ENCODE measurements at places on chromosomes 12 and 14.

GRCh38 chr14:29930283-29930682 lies 2.6 kb upstream of the PRKD1 start:
- no peak for DNase-seq

DNA sequence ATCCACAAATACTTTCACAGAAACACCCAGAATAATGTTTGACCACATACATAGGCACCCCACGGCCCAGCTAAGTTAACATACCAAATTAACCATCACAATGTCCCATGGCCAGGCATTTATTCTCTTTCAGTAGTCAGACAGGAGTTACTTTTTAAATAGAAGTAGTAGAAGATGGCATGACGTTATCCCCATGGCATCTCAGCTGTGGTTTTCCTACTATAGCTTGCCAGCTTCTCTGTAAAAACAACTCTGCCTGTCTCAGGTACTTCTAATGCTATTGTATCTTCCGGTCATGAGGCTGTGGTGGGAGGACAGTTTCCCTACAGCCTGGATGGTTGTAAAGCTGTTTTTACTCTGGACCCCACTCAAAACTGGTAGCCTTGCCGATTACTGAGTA lies 19.3 kb downstream of the CTSG start:
- no peak for DNase-seq

- no peak for DNase-seq
These were observed 45.4 kb downstream of the NIN start for GRCh38 chr14:50785457-50786063.

DNA sequence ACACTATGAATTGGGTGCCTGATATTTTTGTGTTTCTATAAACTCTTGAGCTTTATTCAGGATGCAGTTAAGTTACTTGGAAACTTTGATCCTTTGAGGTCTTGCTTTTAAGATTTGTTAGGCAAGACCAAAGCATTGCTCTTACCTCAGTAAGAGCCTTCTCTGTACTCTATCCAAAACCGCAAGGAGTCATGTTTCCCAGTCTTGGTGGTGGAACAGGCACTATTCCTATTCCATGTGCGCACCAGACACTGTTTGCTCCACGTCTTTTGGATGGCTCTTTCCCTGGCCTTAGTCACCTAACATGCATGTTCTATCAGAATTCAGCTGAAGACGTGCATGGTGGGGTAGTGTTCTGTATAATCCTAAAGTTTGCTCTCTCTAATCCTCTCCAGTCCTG lies 23.5 kb downstream of the CSRP2 start:
- DNase-seq = no peak

GRCh38 chr12:42530284-42530683 lies 59.3 kb downstream of the PRICKLE1 start:
- no peak for DNase-seq

GRCh38 chr12:53952871-53953734 lies 1.6 kb upstream of the HOXC12 start:
- DNase-seq = no peak

- peak; percentile 68 for DNase-seq
These were observed 732 bp downstream of the SLC25A29 start for GRCh38 chr14:100305324-100306100.

DNA sequence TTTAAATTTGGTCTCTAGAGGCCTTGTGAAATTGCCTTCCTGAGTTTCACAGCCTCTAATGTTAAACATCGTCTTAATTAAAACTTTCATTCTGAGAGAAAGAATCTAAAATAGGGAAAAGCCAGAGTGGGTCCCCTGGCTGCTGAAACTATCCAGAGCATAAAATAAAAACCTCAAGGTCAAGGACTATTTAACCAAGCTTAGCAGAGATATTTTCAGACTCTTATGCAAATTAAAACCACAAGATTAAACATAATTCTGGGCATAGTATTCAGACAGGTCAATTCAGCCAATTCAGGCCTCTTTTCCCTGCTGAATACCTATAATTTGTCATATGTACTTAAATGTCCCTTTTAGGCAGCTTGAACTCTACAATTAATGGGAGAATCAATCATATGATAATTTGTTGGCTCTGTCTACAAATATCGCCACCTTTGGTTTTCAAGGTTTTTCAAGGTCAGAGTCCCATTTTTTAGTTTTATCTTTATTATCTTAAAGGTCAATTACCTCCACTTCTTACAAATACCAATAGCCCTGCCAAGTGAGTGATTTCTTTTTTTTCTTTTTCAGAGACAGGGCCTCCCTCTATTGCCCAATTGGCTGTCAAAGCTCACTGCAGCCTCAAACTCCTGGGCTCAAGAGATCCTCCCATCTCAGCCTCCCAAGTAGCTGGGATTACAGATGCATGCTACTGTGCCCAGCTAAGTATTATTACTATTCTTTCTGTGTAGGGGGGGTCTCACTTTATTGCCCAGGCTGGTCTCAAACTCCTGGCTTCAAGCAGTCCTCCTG lies 257.1 kb downstream of the PHLDA1 start:
- no peak for DNase-seq

DNA sequence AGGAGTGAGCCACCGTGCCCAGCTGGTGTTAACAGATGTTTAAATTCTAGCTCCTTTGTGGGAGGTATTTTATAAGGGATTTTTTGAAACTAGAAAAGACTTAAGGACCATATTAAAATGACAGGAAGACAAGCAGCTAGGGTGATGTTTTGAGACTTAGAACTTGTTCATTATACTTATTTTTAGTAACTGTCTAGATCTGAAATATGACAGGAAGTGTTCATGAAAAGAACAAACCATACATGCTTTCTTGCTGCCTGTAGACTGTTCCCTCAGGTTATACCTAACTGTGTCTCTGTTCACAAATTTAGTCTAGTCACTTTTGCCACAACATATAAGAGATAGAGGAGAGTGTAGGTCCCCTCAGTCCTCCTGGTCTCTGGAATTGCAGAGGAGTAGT lies 36.9 kb upstream of the KCNH3 start:
- DNase-seq = no peak

- no peak for DNase-seq
These were observed 97.8 kb downstream of the EPS8 start for GRCh38 chr12:15691388-15691787.

GRCh38 chr12:43115441-43116160 lies 436.4 kb downstream of the ADAMTS20 start:
- DNase-seq = no peak

GRCh38 chr12:54134850-54135249 lies 53.9 kb downstream of the SMUG1 start:
- no peak for DNase-seq

DNA sequence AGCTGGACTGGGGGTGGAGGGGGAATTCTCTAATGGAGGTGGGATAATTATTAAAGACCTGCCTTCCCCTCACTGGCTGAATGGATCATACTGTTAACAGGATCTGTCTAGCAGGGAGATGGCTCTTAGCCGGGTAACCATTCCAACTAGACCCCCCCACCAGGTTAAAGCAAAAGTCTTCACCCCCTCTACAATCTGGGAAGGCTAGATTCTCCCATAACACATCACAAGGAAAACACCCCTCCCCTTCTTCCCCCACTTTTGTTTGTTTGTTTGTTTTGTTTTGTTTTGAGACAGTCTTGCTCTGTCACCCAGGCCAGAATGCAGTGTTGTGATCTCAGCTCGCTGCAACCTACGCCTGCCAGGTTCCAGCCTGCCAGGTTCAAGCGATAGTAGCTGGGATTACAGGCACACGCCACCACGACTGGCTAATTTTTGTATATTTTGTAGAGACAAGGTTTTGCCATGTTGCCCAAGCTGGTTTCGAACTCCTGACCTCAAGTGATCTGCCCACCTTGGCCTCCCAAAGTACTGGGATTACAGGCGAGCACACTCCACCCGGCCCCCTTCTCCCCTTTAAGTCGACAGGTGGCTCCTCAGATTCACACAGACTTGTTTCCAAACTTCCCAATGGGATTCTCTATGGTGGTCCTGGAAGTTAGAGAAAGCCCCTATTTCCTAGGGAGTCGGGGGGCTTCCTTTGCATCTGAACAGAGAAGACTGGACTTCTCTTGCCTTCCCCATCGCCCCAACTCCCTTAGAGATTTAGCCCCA lies 3.5 kb upstream of the BAZ2A start:
- no peak for DNase-seq

DNA sequence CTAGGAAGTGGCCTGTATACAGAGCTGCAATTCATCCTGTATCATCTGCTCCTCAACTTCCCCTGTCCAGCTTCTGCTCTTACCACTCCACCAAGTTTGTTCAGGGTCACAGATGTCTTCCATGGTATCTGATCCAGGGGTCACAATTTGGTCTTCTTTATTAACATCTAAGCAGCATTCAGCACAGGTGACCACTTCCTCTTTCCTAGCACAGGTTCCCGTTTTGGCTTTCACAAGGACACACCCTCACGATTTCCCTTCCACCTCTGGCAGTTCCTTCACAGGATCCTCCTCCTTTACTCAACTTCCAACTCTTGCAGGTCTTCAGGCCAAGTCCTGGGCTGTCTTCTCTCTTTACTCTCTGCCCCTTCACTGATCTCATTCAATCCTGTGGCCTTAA lies 93.6 kb downstream of the TTC7B start:
- no peak for DNase-seq

DNA sequence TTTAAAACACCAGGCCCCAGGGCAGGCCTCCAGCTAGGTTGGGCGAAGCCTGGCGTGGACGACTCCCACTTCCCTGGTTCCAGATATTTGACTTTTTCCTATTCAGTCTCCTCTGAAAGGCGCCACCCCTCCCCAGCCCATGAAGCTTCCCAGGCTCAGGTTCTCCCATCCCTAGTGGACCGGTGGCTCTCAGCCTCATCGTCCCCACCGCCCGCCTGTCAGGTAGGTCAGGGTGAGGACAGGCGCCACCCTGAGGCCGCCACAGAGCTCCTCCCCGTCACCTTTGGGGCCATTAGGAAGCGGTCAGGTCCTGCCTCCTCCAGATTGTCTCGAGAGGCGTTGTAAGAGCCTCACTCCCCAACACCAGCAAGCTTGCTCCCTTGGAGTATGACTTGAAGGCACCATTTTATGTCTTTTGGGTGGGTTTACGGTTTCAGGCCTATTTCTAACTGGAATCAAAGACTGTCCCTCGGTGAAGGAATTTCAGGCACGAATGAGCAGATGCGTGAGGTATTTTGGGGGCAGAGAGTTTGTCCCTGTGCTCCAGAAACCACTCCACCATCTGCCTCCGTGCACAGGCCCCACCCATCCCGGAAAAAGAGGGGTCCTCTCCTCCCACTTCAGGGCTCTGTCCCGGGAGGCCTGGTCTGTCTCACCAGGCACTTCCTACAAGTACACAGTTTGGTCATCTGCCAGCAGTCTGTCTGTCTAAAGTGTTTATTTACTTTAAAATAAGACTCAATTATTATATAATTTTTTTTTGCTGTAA lies 55.6 kb downstream of the TSPAN9 start:
- DNase-seq = no peak

- DNase-seq = no peak
These were observed 92.9 kb downstream of the ERC1 start for GRCh38 chr12:1083889-1084262.

DNA sequence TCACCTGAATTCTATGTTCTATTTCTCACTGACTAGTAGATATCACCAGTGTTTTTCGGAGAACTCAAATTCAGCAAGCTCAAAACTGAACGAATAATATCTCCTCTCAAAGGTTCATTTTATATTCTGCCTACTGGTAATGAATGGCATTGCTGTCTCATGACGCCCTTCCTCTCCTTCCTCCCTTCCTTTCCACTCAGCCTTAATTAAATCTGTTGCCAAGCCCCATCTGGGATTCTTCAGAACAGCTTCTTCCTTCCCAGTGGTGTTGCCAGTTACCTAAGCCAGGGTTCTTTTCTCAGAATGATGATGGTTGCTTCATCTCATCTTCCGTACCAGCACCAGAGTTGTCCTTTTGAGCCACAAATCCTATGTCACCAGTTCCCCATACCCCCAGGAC lies 143.2 kb downstream of the SYNE2 start:
- DNase-seq = no peak

DNA sequence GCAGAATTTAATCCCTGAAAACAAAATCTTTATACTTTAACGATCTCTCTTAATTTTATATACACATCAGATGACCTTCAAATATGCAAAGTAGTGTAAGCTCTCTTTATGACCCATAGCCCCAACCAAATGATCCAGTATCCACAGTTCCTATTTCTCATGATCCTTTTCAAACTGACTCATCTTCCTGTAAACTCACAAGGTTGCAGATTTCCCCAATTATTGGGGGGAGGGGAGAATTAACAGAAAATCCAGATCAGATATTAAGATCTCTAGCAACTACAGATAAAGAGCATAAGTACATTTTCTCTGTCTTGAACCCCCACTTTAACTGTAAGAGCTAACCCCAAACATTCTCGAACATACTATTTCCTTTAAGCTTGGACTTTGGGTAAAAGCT lies 12.5 kb downstream of the GNS start:
- no peak for DNase-seq

DNA sequence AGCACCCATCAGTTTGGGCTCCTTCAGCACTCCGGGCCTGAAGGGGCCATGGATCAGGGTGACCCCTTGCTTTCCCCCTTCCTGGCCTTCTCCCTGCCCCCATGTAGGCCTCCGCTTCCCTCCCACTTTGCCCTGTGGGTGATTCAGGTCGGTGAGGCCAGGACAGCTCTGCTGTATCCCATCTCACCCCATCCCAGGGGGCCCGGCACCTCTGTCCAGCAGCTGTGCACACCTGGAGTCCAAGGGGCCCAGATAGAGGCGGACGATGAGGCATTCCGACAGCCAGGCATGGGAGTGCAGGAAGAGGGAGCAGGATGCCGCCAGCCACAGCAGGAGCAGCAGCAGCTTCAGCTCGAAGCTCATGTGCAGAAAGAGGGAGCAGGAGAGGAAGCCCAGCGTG lies 11.4 kb downstream of the LTB4R start:
- no peak for DNase-seq

DNA sequence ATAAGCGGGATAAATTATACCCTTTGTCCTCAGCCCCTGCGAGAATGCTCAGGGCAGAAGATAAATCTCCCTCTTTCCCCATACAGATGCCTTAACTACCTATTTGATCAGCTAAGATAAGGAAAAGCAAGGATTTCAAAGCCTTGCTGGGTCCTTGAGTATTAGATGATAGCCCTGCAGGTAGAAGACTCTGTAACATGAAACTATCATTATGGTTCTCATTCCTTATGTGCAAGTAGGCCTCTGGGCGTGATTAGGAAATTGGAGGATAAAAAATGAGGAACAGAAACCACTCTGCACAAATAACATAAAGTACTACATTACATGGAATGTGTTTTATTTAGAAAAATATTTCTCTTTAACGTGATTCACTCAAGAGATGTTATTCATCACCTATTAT lies 14.5 kb upstream of the WDR89 start:
- DNase-seq = no peak

GRCh38 chr12:31387466-31387865 lies 61.5 kb upstream of the SINHCAF start:
- no peak for DNase-seq

DNA sequence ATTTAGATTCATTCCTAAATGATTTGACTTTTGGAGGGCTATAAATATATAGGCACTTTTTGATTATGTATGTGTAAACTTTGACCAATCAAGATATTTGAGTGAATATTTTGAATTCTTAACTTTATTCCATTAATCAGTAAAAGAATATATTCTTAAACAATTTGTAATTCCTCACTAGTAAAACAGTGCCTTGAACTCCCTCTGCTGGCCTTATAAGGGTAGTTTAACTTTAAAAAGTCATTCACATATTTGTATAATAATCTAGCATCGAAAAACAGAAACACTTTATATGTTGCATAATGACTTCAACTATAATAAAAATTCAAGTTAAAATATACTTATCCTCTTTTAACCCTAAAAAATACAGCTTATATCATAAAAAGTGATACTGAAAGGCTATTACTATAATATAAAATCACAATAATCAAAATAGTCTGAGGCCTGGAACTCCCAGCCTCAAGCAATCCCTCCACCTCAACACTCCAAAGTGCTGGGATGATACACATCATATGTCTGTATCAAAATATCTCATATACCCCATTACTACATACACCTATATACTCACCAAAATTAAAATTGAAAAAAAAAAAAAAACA lies 31.2 kb downstream of the CCDC59 start:
- no peak for DNase-seq

All from activated CD8-positive, alpha-beta memory T cell treated with anti-CD3 and anti-CD28 coated beads, Interleukin-2, amount 50 U/mL, for 4 hours (primary cell).